ENCODE measurements at places on chromosomes 11 and 22. TPM values are rescaled to one million over a fixed set of nuclear protein-coding genes. Genes with fewer than 3 reads are reported as not detected.
A peak's percentile ranks its signal among the peaks of the same experiment; 100 is the strongest.

Gene OR4D9
- total RNA-seq, result not detected

GRCh38 chr11:79006854-79007253 lies 432.2 kb upstream of the NARS2 start:
- ATAC-seq, result no peak

DNA sequence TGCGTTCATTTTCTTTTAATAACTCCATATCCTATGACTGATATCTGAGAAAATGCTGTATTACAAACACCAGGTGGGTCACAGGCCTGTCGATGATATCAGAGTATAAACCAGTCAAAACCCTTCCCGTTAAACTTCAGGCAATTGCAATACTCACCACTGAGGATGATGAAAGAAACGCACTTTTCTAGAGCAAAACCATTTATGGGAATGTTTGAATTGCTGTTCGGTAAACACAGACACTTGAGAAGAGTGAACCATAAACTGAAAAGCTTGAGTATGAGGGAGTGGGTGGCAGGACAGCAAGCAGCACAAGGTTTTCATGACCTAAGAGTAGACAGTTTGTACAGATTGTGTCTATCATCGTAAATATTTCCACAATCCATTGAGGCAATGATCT lies 139.8 kb upstream of the CEP126 start:
- no peak for ATAC-seq

Gene OMP
- total RNA-seq, result not detected

Gene RTN4RL2
- total RNA-seq, result not detected

Gene ANO9
- not detected for total RNA-seq

DNA sequence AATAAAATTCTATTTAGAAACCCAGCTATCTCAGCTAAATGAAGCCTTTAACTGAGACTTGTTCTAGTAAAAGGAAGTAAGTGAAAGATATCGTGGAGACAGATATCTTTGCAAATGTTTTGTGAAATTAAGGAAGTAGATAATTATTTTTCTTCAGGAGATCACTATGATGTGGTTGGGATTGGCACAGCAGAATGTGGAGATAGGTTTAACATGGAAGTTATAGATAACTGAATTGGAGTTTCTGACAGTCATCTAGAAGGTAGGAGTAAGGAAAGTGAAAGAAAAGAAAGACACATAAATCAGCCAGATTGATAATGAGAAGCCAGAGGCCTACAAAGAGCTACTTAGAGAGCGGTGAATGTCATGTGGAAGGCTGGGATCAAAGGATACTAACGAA lies 4.7 kb upstream of the CASP5 start:
- no peak for ATAC-seq

GRCh38 chr11:47488674-47489394 lies 39.9 kb upstream of the RAPSN start:
- ATAC-seq, result no peak

GRCh38 chr11:84295815-84296214 lies 1009.6 kb upstream of the CCDC90B start:
- ATAC-seq, result no peak

Gene SYCE3
- not detected for total RNA-seq

Gene TMEM126B
- 45.4 TPM for total RNA-seq

DNA sequence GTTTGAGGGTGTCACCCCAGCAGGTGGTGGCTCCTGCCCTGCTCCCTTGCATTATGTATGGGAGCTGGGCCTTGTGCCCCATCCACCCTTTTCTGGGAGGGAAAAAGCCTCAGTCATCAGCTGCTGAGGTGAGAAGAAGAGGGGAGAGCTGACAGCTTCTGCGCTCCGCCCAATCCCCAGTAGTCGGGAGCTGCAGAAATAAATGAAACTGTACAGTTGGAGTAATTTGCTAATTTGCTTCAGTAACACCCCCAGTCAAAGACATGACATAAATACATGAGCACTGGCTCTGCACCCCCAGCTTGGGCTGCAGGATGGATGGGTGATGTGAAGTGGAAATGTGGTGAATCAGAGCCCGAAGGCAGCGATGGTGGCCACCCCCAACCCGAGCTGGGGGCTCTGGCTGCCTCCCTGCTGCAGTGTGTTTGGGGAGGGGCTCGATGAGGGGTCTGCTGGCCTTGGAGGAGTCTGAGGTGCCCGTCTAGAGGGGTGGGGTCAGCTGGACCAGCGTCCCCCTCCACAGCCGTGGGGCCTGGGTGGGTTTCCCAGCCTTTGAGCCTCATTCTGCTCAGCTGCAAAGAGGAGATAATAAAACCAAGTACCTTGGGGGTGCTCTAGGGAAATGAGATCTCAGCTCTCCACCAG lies 59.2 kb downstream of the MPPED1 start:
- no peak for ATAC-seq

- ATAC-seq, result peak; percentile 13
Measured at GRCh38 chr22:27792452-27793161, 8.9 kb downstream of the MN1 start.

DNA sequence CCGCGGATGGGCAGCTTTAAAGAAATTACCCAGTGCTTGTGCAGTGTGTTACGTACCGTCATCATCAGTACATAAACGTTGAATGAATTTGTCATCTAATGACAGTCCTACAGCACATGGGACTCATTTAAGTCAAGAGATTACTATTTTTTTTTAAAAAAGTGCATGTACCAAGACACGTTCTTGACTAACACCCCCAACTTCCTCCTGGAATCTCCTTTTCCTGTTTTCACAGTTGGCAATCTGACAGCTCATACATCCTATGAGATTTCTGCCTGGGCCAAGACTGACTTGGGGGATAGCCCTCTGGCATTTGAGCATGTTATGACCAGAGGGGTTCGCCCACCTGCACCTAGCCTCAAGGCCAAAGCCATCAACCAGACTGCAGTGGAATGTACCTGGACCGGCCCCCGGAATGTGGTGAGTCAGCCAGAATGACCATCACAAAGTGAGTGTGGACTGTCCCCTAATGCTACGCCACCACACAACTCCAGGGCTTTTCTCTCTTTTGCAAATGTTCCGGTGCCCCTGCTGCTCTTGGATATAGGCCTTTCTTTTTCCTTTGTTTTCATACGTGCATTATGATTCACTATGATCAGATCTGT lies 162.0 kb upstream of the SORL1-AS1 start:
- ATAC-seq, result no peak

DNA sequence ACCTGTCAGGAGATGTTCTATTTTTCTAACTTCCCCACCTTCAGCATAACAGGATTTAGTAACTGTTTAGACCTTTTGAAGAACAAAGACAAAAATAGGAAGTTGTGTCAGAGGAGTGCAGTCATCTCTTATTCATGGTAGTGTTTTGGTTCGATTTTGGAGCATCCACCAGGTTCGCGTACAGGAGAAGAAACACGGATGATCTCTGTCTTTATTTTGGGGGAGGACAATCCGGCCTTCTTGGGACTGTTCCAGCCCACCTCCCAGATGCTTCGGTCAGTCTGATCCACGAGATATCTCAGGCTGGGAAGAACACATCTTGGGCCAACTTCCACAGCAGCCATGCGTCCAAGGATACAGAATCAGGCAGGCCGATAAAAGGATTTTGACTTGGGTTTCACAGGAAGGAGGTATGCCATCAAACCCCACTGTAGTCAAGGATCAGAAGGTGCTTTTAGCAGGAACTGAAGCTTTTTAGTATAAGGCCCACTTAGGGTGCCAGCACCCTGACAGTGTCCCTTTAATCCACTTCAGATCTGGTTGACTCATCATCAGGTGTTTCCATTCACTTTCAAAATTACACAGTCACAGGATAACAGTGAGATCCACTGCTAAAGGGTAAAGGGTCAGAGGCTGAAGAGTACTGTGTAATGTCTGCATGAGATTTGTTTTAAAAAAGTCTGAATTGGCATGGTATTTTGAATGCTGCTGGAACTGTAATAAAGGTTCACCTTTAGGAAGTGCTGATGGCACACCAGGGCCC lies 16.5 kb downstream of the PATZ1 start:
- no peak for ATAC-seq

Gene RAC2
- total RNA-seq, result 6.9 TPM

- ATAC-seq, result no peak
Measured at GRCh38 chr11:130601764-130602460, 153.5 kb downstream of the ADAMTS15 start.

GRCh38 chr11:119421941-119422808 lies 797 bp downstream of the THY1 start:
- ATAC-seq, result peak; percentile 11

DNA sequence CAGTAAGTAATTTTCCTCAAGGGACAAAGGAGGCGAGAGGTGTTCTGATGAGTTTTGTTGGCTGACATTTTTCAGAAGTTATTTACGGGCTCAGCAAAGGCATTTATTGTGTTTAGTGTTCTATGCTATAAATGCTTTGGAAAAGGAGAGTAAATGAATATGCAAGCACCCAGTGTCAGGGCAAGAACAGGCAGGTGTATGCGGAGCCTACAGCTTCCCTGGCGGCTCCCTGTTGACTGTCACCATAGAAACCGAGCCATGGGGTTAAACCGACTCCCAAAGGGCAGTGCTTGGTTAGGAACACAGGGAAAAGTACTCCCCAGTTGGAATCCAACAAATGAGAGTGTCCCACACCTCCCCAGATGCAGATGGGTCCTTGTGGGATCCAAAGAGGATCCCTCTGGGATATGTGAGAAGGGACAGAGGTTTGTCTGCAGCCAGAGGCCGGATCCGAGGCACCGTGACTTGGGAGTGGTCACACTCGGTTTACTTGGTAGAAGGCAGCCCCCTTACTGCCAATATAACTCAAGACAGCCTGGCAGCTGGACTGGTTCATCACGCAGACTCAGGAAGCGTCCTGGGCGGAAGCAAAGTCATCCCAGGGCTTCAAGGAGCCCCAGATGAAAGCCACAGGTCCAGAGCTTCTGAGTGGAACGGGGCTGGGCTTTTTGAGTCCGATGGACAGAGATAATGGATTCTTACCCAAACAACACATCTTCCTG lies 329.7 kb downstream of the CTTN start:
- no peak for ATAC-seq

DNA sequence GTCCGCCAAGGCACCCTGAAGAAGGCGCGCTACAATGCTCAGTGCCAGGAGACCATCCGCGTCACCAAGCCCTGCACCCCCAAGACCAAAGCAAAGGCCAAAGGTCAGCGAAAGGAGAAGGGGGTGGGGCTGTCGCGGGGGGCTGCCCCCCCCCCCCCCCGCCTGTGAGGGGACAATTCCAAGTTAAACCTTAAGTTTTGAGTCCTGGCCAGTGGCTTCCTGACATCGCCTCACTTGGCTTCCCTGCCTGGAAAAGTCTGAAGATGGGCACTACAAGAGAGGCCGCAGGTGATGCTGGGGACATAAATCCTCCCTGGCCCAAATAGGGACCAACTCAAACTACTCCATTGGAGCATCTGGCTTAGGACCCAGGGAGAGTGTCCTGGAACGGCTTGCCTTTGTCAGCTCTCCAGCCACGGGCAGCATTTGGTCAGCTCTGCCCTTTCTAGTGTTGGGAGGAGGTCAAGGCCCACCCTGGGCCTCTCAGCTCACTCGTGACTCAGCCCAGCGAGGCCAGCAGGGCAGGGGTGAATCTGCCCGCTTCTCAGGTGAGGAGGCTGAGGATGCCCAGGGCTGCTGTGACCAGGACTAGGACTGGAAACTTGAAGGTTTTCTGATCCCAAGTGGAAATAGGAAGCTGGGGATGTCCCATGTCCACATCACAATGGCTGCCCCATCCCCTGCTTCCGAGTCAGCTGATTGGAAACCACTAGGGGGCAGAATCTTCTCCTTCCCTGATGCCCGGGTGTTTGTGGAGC lies 1.4 kb downstream of the MDK start:
- no peak for ATAC-seq

Gene NOX4
- total RNA-seq, result 5.8 TPM

GRCh38 chr22:48249713-48250268 lies 1487.3 kb downstream of the TBC1D22A start:
- ATAC-seq, result no peak

Gene KCNA4
- 0.31 TPM for total RNA-seq

- ATAC-seq, result no peak
Measured at GRCh38 chr11:25758145-25758661, 573.7 kb upstream of the ANO3 start.

DNA sequence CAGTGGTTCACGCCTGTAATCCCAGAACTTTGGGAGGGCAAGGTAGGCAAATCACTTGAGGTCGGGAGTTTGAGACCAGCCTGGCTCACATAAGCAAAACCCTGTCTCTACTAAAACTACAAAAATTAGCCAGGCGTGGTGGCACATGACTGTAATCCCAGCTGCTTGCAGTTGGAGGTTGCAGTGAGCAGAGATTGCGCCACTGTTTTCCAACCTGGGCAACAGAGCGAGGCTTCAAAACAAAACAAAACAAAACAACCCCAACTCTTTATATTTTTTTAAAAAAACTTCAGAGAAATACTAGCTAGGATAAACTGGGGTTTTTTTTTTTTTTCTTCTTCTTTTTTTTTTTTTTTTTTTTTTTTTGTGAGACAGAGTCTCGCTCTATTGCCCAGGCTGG lies 31.8 kb upstream of the RAPSN start:
- ATAC-seq, result no peak

Gene MS4A3
- total RNA-seq, result not detected

- ATAC-seq, result no peak
Measured at GRCh38 chr22:19723232-19723982, at the start of gene GP1BB. GP1BB (plus strand) TSS chr22:19723539; CDS start chr22:19723570, 31 bp downstream.

Gene NXPE4
- total RNA-seq, result 0.13 TPM

GRCh38 chr11:134999590-134999989 lies 587.5 kb upstream of the B3GAT1 start:
- no peak for ATAC-seq

DNA sequence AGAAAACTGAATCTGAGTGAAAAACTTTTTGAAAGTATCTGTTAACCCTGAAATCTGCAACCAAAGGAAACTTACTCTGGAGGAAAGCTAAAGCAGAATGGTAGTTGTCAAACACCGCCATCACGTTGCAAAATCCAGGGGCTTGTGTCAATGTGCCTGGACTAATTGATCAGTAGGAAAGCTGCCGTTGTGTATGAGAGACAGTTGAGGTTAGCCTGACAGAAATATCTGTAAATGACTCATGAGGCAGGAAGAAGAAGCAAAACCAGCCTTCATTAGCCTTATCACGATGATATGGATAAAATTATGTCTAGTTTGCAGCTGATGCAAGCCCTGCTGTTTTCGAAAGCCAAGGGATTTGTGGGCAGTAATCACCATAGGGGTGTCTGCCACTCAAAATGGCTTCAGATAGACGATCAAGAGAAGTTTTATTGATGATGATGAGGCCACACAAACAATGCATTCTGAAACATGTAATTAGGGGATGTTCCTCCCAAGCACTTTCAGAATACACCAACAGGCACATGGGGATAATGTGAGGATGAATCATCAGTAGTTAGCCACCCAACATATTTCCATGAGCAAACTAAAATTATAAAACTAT lies 8.9 kb downstream of the SCGB1A1 start:
- ATAC-seq, result no peak

DNA sequence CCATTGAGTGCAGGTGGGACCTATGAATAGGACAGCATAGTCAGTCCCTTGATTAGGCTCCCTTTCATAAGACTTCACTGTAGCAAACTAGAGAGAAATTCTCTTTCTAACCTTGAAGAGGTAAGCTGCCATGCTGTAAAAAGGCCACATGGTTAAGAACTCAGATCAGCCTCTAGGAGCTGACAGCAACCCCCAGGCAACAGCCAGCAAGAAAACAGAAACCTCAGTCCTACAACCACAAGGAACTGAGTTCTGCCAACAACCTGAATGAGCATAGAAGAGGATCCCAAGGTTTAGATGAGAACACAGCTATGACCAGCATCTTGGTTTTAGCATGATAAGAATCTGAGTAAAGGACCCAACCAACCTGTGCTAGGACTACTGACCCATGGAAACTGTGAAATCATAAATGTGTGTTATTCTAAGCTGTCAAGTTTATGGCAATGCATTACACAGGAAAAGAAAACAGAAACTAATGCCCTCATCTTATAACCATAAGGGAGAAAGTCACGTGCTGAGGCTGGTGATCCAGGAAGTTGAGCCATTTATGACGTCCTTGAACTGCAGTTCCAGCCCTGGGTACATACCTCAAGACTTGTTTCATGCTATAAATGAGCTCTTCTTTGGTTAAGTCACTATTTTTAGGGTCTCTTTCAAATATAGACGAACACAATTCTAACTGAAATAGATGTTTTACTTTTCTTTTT lies 43.3 kb downstream of the RAB38 start:
- ATAC-seq, result no peak
